ENCODE measurements at places on chromosomes 6 and 20.

- DNase-seq, result peak; percentile 56
Observed at GRCh38 chr20:31675828-31676608, 38.3 kb downstream of the COX4I2 start.

GRCh38 chr6:78836598-78836997 lies 30.8 kb upstream of the IRAK1BP1 start:
- DNase-seq, result no peak

- no peak for DNase-seq
Observed at GRCh38 chr6:124987291-124987690, 25.1 kb downstream of the RNF217 start.

- DNase-seq, result no peak
Observed at GRCh38 chr6:30071081-30071818, 4.3 kb downstream of the PPP1R11 start.

GRCh38 chr6:44785130-44785529 lies 397.6 kb downstream of the CDC5L start:
- no peak for DNase-seq

DNA sequence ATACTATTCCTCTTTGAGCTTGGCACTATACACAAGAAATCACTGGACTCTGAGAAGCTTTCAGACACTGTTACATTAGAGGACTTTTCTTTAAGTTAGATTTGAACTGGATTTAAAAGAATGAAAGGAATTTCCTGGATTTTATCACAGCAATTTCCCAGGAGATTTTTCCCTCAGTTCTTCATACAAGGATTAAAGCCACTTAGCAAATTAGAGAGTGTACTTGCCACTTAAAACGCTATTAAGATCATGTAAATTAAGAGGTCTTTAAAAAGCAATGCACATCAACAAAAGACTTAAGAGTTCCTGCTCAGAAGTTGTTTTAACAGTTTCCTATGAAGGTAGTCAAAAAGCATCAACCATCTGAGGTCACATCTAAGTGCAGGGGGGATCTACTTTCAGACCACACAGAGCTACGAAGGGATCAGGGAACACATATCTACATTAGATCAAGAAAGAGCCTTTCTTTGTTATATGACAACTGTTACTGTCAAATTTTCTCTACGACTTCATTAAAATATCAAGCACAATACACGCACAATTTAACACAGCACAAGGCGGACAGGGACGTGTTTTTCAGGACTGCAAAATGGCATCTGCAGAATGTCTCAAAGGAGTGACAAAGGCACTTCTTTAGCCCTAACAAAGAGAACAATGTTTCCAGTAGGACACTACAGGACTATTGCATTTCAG lies 65.8 kb downstream of the EPB41L2 start:
- no peak for DNase-seq

DNA sequence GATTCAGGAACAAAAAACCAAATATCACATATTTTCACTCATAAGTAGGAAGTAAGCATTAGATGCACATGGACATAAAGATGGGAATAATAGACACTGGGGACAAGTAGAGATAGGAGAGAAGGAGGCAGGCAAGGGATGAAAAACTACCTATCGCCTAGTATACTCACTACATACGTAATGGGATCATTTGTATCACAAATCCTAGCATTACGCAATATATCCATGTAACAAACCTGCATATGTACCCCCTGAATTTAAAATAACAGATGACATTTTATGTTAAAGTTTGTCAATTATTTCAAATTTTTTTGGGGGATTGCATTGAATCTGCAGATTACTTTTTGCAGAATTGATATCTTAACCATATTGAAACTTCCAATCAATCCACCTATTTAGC lies 660.5 kb upstream of the MAN1A1 start:
- no peak for DNase-seq

- no peak for DNase-seq
Observed at GRCh38 chr20:50163570-50164317, 10.2 kb upstream of the PEDS1 start.

DNA sequence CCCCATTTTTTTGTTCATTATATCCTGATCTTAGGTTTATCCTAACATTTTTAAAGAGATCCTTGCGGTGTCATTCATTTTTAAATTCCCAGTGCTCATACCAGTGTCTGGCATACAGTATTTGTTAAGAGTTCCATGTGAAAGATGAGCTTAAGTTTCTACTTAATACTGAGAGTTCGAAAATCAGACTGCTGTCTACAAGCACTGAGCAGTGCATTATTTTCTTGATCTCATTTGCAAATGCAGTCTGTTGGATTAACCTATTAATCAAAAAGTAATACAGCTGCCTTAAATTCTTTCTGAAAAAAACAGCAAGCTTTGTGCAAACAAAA lies 663 bp downstream of the COQ3 start:
- DNase-seq, result no peak

DNA sequence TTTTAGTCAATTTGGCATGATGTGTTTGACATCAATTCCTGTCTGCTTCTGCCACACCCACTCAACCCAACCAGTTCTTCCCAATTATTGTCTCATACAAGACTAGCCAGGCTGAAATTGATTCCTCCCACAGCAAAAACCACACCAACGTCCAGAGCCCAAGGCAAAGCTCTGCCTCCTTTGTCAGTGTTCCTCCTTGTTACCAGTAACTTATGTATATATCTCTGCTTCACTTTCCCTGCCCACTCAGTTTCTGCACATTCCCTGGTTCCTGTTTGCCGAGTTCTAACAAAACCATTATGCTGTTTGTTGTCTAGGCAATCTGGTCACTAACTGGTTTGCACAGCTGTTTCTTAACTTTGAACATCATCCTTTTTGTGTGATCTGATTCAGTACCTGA lies 547.9 kb upstream of the PTCHD4 start:
- DNase-seq, result no peak
